Aorta (tissue), 5 donors: ENCODE measurements at places on chromosomes 4 and X. TPM values are rescaled to one million over a fixed set of nuclear protein-coding genes. Genes with fewer than 3 reads are reported as not detected.

The DCAF12L1 gene
- not detected for polyA plus RNA-seq

The TMEM175 gene
- polyA plus RNA-seq = 35.2 TPM

The PRSS12 gene
- polyA plus RNA-seq = 0.50 TPM

The RNF212 gene
- not detected for polyA plus RNA-seq

The GPR119 gene
- not detected for polyA plus RNA-seq

The HTN3 gene
- polyA plus RNA-seq = not detected

The STATH gene
- polyA plus RNA-seq = not detected

The VCX gene
- not detected for polyA plus RNA-seq

The MAOB gene
- polyA plus RNA-seq = 12.6 TPM

The XAGE2 gene
- polyA plus RNA-seq = not detected

The TEX13C gene
- not detected for polyA plus RNA-seq

The LNX1 gene
- polyA plus RNA-seq = 3.1 TPM

The IL1RAPL1 gene
- polyA plus RNA-seq = not detected

The LINC00632 gene
- 18.8 TPM for polyA plus RNA-seq

The SAGE1 gene
- polyA plus RNA-seq = not detected

The SRPK3 gene
- polyA plus RNA-seq = 1.1 TPM
